Spleen (tissue), 13 donors: ENCODE measurements at places on chromosomes 1 and 21. TPM values are rescaled to one million over a fixed set of nuclear protein-coding genes. Genes with fewer than 3 reads are reported as not detected.

DNA sequence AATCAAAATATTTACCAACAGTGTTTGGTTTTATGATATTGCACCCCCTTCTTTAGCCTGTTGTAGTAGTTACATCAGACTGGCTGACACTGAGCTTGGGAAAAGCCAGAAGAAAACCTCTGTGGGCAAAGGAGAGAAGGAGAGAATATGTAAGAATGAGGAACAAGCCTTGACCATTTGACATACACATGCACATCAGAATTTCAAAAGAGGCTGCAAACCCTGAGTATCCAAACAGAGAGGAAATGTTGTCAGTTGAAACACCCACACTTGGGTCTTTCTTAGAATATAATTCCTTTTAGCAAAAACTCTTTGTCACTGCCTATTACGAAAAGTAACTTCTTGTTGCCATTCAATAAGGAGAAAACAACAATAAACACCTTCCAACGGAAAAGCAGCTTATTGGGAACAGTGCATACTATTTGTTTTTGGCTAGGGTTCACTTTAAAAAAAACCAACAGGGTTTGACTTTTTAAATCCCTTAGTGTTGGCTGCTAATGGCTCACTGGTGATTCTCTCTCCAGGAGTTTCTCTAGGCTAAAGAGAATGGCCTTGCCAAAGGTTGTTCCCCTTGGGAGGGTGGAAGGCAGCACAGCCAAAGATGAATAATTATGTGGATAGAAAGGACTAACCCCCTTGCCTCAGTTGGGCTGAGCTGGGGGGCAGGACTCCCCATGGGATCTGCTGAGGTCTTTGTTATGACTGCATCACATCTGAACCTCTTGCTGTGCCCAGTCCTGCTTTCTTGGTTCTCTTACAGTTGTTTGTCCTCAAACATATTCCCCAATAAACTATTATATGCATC, 48.9 kb downstream of the GORAB start:
- no peak overlapping the region for H3K27ac ChIP-seq
- H3K27me3 ChIP-seq, result no peaks in the 10 kb centered on the region
- DNase-seq, result no peak
- H3K36me3 ChIP-seq, result no peaks in the 10 kb centered on the region
- no peaks in the 10 kb centered on the region for H3K4me1 ChIP-seq
- no peak overlapping the region for H3K4me3 ChIP-seq

DNA sequence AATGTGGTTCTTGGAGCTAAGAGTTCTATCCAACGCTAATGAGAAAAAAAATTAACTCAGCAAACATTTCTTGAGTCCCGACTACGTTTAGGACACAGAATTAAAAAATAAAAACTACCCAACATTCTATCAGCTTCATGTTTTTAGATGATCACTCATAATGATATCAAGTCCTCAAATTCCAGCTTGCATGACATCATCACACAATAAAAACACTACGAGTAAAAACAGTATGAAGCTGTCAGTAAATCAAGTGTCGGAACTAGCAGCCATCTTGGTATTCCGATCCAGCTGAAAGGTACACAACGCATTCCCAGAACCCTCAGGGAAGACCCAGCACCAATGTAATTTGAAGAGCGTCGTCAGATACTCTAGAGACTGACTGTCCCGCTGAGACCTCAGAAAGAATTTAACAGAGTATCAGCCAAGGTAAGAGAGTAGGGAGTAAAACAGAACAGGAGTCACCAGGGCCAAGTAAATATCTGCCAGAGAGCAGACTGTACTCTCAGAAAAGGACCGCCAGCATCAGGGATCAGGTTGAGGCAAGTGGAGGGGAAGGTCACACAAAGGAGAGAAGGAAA, 57.0 kb downstream of the NRIP1 start:
- peak overlapping the region; percentile 59 for H3K27ac ChIP-seq
- DNase-seq, result no peak
- peaks cover 12% of the 10 kb centered on the region for H3K4me1 ChIP-seq

Gene TEDDM1
- not detected for total RNA-seq

DNA sequence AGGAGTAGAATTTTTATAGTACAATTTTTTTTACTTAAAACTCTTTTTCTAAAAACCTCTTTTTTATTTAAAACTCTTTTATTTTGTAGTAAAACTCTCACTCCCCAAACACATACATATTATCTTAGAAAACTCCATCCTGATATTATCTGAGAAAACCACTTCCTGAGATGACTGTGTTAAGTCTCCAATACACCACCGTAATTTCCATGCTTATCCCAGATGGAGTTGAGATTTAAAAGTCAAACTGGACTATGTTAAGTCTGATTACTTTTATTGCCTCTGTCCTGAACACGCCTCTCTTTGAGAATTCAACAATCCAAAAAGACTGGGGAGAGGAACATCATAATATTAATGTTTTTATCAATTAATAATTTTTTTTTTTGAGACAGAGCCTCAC, 3.7 kb downstream of the SEC16B start:
- H3K4me1 ChIP-seq, result no peaks in the 10 kb centered on the region
- no peaks in the 10 kb centered on the region for H3K27me3 ChIP-seq
- H3K27ac ChIP-seq, result no peak overlapping the region
- no peak for DNase-seq
- H3K4me3 ChIP-seq, result no peak overlapping the region
- peaks cover 4% of the 10 kb centered on the region for H3K36me3 ChIP-seq

Gene SLC45A1
- total RNA-seq, result 2.9 TPM

Gene RAB7B
- total RNA-seq, result 3.2 TPM

Gene SLAMF8
- 25.2 TPM for total RNA-seq

Gene TLCD4
- 0.82 TPM for total RNA-seq

- H3K27me3 ChIP-seq, result no peaks in the 10 kb centered on the region
- no peaks in the 10 kb centered on the region for H3K4me1 ChIP-seq
- no peak overlapping the region for H3K4me3 ChIP-seq
- no peaks in the 10 kb centered on the region for H3K36me3 ChIP-seq
- no peak for DNase-seq
Observed at GRCh38 chr1:241157435-241157834, 199.6 kb downstream of the RGS7 start.

GRCh38 chr1:31019401-31019800, 46.1 kb downstream of the PUM1 start:
- H3K27ac ChIP-seq, result no peak overlapping the region
- H3K27me3 ChIP-seq, result no peaks in the 10 kb centered on the region
- H3K4me1 ChIP-seq, result peaks cover 91% of the 10 kb centered on the region
- DNase-seq, result no peak
- H3K4me3 ChIP-seq, result no peak overlapping the region

Gene TNFRSF8
- total RNA-seq, result 7.6 TPM

Gene RUNX3
- 71.1 TPM for total RNA-seq

Gene PACC1
- 8.1 TPM for total RNA-seq

GRCh38 chr1:181190364-181191035, 102.0 kb downstream of the IER5 start:
- no peak for DNase-seq
- no peak overlapping the region for H3K27ac ChIP-seq
- peaks cover 11% of the 10 kb centered on the region for H3K4me1 ChIP-seq
- H3K4me3 ChIP-seq, result no peak overlapping the region
- H3K36me3 ChIP-seq, result no peaks in the 10 kb centered on the region

DNA sequence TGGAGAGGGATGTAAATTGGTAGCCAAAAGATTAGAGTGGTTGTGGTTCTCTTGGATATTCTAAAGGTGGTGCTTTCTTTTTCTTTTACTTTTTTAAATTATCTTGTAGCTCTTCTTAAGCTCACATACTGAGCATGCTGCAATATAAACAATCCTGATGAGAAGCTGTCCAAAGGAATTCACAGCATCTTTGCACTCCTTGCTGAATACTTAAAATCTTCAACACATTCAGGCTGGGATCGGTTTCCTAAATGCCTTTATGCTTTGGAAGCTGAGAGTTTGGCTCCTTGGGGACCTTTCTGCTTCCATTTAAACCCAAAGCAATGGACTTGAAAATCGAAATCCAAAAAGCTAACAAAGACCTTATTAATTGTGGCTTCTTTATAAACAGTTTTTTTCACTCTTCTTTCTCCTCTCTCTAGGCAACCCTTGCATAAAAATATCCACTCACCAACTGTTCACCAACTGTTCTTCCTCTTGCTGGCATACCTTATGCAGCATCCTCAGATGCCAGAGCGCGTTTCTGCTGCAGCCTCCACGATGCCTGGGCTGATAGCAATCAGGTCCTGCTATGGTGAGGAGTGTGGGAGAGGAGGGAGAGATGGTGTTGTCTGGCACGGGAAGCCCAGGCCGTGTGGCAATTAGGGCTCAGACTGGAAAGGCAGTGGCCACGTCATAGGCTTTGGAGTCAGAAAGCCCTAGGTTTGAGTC, 535.8 kb upstream of the DAB1 start:
- no peaks in the 10 kb centered on the region for H3K36me3 ChIP-seq
- no peaks in the 10 kb centered on the region for H3K27me3 ChIP-seq
- DNase-seq, result no peak
- H3K4me3 ChIP-seq, result no peak overlapping the region

Gene CD5L
- 384 TPM for total RNA-seq

DNA sequence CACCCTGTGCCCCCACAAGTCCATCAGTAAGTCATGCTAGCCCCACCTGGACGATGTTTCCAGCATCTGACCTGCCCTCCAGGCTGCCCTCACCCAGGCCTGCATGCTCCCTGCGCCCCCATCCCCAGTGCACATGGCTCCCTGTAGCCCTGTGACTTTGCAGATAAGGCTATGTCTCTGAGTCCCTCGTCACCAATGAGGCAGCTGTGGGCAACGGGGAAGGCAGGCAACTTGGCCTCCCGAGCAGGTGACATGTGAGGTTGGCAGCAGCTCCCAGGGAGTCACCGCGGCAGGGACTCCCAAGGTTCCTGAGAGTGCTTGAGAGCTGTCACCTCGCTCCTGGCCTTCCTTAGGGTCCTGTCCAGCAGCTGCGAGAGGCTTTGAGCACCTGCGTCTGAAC, 32.4 kb upstream of the AGPAT3 start:
- no peaks in the 10 kb centered on the region for H3K27me3 ChIP-seq
- peak; percentile 41 for DNase-seq
- H3K4me3 ChIP-seq, result no peak overlapping the region

DNA sequence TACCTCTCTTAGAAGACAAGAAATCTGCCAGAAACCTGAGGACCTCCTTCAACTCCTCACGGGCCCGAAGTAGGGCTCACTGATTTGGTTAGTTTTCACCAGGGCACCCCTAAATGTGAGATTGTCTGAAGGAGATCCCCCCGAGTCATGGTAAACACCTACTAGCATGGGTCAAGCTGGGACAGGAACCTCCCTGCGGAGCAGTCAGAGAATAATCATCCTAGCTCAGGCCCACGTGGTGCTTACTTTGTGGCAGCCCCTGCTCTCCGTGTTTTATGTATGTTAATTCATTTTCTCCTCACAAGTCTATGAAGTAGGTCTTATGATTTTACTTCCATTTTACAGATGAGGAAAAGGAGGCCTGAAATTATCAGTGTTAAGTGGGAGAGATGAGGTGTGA, 138.2 kb downstream of the NTPCR start:
- H3K27ac ChIP-seq, result no peak overlapping the region
- no peaks in the 10 kb centered on the region for H3K36me3 ChIP-seq
- no peak overlapping the region for H3K4me3 ChIP-seq
- no peak for DNase-seq
- no peaks in the 10 kb centered on the region for H3K4me1 ChIP-seq
- no peaks in the 10 kb centered on the region for H3K27me3 ChIP-seq
